ENCODE measurements at places on chromosomes 7 and 10.

DNA sequence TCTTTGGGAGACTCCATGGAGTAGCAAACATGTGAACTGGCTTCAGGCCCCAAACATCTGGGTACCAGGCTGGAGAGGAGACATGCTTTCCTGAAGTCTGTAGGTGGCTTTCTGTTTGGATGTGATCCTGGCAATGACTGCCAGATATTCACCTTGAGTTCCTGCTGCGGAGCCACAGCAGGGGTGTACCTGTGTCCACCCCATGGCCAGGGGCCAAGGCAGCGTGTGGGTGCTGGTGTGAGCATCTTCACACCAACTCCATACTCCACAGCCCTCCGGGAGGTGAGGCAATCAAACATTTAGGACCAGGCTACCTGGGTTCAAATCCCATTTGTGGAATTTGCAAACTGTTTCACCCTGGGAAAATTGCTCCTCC is 113.0 kb downstream of the ADCY1 start:
- no peak for DNase-seq

- DNase-seq, result no peak
Measured at GRCh38 chr10:104521901-104522694, 119.0 kb upstream of the SORCS3 start.

DNA sequence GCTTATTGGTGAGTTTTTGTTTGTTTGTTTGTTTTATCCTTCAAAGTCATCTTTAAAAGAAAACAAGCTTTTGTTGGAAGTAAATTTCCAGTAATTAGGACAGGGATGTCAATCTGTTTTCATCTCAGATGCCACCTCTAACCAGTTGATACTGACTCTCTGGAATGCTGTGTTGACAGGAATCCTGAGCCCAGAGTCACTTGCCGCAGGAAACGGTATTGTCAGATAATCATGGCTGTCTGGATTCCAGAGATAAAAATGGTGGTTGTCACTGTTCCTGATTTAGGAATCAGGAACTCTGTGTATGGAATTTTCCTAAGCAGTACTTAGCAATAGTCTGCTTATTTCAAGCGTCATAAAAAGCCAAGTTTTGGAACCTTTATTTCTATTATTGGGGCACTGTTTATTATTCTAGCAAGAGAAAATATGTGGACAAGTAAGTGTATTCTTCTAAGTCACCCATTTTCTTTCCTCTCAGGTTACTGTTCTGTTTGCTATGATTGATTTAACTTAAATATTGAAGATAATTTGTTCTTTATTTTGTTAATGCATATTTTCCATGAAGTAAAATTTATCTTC is 39.2 kb downstream of the CDC123 start:
- no peak for DNase-seq

GRCh38 chr10:127085957-127086356 is 110.4 kb downstream of the INSYN2A start:
- no peak for DNase-seq
